ENCODE measurements at places on chromosomes 2 and 18.

DNA sequence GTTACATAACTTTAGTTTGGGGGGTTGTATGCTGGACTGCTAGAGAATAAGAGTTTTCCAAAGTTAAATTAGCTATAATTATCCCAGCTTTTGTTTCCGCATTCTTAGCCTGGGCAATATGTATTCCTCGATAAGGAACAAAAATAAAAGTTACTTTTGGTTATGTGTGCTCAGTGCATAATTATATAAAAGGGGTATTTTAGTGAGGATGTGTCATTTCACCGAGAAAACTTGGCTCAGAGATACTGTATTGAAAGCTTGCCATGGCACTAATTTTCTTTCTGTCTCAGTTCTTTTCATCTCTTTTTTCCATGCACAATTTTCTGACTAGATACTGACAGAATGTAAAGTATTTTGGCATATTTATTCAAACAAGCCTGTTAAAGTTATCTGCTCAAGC, 28.2 kb downstream of the ARHGAP15 start:
- no peak for ATAC-seq

GRCh38 chr2:215984661-215985060, 28.7 kb downstream of the MREG start:
- ATAC-seq = no peak

DNA sequence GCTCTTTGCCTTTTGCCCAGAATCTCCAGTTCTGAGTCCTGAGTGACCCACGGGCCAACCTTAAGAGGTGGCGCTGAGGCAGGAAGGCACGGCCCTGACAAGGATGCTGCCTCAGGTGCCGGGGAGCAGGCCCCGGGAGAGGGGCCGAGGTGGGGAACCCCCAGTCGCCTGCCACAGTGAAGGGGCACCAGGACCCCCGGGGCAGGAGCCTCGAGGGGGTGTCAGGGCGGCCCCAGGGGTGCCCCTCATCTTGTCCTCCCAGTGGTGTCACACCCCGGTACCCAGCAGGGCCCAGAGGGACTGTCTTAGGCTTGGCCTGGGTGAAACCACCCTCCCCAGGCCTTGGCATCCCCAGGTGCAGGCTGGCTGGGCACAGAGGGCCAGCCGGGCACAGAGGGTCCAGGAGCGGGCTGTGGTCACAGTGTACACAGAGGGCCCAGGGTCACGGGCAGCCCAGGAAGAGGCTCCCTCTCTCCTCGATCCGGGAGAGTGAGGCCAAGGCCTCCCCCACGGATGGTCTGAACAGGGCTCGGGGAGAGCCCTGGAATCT, 1.0 kb downstream of the PDCD1 start:
- ATAC-seq = no peak

GRCh38 chr18:32450874-32451273, 19.8 kb downstream of the GAREM1 start:
- ATAC-seq = no peak

DNA sequence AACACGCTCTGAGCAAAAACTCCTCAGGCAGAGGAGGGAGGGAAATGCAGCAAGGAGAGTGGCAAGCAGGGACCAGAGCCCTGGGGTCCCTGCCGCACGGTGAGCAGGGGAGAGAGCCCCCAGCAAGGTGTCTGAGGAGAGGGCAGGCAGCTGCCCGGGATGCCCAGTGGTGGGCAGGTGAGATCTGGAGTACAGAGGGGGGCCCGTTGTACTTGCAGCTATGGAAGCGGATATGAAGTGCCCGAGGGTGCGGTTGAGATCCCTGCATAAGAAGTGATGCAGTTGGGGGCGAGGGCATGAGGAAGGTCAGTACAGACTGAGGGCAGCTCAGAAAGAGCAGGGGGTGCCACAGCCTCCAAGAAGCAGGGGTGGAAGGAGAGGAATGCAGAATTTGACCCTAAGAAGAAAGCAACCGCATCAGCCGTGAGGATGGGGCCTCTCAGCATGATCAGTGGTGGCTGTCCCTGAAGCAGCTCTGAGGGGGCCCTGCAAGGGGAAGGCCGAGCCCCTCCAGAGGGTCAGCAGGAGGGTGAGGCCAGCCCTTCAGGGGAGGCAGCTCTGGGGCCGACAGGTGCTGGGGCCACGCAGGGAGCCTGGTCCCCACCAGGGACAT, 29.4 kb downstream of the MTERF4 start:
- no peak for ATAC-seq

- ATAC-seq = no peak
Observed at GRCh38 chr18:35180455-35180854, 60.4 kb upstream of the ZNF397 start.

GRCh38 chr2:144085016-144085415, 434.9 kb downstream of the ZEB2 start:
- no peak for ATAC-seq

DNA sequence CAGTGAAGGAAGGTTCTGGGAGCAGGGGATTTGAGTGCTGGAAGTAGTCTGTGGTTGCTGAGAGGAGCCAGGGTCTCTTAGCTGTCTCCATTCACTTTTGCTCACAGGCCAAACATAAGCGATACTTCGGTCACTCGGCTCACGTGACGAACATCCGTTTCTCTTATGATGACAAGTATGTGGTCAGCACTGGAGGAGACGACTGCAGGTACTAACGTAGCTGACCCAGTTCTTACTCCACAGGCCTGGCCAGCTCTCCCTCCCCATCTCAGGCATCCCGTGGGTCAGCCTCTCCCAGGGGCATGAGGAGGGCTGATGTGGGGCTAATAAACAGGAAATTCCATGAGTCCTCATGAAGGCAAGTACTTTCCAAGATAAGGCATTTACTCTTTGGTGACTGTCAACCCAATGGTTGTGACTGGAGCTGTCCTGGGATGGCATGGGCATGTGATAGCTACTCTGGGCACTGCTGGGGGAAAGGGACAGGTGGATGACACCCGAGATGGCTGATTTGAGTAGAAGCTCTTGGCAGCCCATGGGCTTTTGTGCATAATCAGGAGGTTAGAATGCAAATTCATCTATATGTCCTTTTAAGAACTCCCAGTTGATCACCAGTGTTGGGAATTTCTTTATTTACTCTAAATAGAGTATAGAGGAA, 81.6 kb downstream of the RTN4 start:
- ATAC-seq = no peak
